Fibroblast of pulmonary artery (primary cell): ENCODE measurements at places on chromosomes 6 and 20.

DNA sequence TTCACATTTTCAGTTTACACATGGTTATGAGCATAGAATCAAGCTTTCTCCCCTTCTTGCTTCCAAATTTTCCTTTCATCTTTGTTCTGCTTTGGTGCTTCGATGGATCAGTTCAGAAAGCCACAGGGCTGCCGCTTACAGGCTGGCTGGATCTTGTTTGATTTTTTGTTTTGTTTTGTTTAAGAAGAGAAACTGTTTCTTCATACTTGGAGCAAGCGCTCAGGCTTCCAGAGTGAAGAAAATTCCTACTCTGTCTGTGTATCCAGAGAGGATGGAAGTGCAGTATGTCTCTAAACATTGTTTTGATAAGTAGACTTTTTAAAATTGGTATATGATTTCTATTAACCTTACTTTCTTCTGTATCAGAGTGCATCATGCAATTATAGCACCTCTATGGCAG lies 66.9 kb downstream of the ARID1B start:
- DNase-seq = no peak

DNA sequence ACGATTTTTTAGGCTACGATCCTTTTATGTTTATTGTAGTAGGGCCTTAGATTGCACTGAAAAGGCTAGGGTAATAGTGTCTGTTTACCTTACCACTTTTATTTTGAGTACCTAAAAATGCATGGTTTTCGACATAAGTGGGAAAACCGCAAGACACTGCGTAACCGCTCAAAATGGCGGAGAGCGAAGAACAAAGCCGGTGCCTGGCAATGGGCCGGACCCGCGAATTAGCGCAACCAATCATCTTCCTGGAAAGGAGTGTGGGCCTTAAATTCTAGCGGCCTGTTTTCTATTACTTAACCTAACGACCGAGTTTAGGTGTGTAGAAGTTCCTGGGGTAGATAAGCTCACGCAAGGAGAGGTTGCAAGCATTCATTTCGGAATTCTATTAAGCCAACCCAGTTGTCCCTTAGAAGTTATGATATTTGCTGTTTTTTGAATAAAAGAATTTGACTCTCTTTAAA lies 118.0 kb downstream of the HFE start:
- peak; percentile 95 for DNase-seq

DNA sequence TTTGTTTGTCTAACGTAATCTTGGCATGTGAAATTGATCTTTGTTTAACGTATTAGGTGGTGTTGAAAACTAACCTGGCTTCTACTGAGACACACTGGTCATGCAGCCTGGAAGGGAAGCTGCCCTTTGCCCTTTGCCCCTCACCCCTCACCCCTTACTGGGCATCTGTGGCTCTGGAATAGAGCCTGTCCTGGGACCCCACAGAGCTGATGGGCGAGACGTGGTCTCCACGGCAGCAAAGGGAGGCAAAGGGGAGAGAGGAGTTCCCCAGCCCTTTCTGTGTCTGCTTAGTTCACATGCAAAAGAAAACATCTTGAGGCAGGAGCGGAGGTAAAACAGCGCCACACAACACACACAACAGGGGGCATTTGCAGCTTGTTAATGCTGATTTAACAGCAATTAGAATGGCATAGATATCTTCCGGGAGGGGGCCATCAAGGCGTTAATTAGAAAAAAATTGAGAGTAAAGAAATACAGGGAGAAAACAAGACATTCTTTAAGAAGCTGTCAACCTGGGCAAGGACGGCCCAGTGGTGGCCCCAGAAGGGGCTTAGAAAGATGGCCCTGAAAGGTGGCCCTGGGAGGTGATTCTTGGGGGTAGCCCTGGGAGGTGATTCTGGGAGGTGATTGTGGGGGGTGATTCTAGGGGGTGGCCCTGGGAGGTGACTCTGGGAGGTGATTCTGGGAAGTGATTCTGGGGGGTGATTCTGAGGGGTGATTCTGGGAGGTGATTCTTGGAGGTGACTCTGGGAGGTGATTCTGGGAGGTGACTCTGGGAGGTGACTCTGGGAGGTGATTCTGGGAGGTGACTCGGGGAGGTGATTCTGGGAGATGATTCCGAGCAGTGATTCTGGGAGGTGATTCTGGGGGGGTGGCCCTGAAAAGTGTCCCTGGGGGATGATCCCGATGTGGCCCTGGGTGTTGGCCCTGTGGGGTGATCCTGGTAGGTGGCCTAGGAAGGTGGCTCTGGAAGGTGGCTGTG lies 44.5 kb upstream of the DACT2 start:
- DNase-seq = no peak

DNA sequence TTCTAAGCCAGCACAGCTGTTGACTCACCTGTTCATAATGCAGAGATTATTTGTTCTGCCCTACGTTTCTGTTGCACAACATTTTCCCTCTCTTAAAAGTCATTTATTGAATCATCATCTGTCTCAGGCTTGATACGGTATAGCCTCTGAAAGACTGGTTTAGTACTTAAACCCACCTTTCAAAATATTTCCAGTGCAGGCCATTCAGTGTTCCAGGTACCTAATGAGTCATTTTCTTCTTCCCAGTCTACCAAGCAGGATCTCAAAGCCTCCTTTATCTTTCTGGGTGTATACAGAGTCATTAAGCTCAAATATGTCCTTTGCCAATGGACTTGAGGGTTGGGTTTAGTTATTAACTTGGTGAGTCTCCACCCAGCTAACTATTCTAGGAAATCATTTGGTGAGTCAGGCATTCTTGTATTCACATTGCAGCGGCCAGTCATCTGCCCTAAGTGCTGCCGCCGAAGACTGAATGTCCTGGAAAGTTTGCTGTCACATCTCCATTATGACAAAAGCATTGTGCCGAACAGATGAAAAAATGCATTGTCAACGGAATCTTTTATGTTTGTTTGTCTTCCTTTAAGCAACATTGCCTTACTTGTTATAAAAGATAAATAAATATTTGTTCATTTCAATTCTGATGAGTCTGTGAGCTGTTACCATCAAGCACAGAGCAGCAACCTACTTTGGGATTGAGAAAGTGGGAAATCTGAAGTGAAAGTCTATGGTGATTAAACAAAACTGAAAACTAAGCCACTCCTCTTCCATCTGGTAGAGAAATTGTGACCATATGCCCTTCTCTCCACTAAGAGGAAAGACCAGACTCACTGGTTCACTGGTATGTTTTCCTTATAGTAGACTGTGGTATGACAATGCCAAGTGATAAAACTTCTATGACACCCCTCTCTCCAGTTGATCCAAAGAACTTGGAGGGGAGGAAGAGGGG lies 14.3 kb upstream of the FAM135A start:
- peak; percentile 43 for DNase-seq

GRCh38 chr6:13404228-13404891 lies 76.0 kb upstream of the TBC1D7 start:
- peak; percentile 79 for DNase-seq

DNA sequence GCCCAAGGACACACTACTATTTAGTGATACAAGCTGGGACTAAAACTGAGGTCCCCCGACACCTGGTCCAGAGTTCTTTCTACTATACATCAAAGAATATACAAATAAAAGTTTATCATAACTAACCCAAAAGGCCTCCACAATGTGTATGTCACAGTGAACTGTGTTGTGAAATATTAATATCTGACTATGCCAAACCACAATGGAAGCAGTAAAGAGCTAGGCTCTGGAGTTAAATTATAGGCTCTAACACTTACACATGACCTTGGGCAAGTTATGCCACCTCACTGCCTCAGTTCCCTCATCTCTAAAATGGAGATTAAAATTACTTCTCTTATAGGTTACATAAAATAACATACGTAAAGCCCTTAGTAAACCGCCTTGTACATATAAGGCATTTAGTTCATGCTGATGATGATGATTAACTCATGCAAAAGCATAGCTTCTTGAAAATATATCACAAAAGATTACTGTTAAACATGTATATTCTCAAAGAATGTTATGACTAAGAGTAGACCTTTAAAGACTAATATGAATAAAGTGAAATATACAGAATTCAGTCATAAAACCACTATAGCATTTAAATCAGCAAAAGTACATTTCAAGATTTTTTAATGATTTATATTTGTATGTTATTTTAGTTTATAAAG lies 5.7 kb downstream of the SUPT3H start:
- no peak for DNase-seq

GRCh38 chr6:84268781-84269180 lies 41.3 kb upstream of the CEP162 start:
- no peak for DNase-seq

- no peak for DNase-seq
Measured at GRCh38 chr6:158909938-158910337, 90.1 kb downstream of the RSPH3 start.

DNA sequence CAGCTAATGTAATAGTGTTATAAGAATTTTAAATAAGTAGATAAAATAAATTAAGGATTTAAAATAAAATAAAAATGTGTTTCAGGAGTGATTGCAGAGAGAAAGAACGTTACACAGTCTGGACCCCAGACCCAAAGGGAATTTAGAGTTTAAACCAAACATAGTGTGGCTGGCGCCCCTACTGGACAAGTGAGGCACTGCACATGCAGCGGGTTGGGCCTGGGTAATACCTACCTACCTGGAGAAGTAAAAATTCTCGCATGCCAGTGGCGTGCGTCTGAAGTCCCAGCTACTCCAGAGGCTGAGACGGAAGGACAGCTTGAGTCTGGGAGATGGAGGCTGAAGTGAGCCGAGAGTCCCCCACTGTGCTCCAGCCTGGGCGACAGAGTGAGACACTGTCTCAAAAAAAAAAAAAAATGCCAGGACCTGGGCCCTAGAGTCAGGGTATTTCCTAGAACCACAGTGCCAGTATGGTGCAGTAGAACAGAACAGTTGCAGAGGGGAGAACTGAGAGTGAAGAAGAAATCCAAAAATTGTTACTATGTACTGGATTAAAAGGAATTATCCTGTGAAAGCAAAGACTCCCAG lies 71.4 kb upstream of the TCF21 start:
- DNase-seq = no peak

- no peak for DNase-seq
Measured at GRCh38 chr6:111782887-111783466, 90.3 kb downstream of the FYN start.

DNA sequence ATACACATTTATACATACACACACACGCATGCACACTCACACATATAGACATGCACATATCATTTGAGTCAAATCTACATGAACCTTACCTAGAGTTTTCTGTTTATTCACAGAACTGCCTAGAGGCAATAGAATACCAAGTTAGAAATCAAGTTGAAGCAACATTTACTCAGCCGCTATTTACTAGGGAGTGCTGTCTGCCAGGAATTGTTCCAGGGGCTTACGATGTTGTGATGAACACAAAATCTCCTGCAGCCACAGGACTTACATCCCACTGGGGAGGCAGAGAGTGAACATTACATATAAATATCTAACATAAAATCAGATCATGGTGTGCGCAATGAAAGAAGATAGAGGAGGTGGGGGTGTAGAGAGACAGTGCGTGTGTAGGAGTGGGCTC lies 80.4 kb downstream of the GCLC start:
- DNase-seq = no peak

DNA sequence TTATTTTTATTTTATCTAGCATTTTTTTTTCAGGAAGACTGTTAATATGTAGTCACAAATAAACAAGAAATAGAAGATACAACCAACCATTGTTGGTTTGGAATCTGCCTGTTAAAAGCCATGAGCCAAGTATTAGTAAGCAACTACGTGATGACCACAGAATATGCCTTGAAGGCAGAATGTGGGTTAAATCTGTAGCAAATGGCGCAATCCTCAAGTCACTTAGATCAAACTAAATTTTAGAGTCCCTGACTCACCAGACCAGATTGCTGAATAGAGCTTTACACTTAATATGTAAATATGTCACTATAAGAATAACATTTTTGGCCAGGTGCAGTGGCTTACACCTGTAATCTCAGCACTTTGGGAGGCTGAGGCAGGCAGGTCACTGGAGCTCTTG lies 800.1 kb upstream of the CITED2 start:
- peak; percentile 88 for DNase-seq

DNA sequence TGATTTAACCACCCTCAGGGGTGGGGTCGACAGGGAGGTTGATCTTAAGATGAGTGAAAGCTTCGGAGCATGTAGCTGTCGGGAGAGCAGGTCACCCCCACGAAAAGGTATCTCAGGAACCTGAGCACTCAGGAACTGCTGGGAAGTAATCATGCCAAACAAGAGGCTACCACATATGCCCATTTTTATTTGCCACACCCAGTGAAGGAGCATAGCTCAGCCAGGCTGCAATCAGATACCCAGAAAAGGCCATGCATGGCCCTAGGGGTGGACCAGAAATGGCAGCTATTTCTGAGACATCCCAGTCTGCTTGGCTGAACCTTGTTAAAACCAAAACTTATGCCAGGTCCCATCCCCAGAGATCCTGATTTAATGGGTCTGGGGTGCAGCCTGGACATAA lies 72.7 kb upstream of the ISM1 start:
- DNase-seq = no peak

- DNase-seq = peak; percentile 78
Measured at GRCh38 chr20:8646033-8646441, 422.9 kb upstream of the PLCB4 start.

- no peak for DNase-seq
Measured at GRCh38 chr6:127391094-127391953, 47.9 kb upstream of the ECHDC1 start.

DNA sequence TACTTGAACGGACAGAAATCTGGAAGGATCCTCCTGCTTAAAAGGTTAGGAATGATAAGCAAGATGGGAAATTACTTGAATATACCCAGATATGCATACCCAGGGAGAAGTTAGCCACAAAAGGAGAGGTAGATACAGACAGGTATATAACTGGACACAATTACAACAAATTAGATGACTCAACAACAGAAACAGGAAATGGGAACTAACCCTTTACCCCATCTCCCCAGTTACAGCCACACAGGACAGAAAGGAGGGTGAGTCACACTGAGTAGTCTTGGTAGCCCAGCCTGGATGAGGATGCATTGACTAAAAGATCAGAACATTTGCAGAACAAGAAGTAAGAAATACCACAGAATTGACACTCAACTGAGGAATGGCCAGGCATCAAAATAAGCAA lies 61.2 kb downstream of the C6orf52 start:
- peak; percentile 14 for DNase-seq

DNA sequence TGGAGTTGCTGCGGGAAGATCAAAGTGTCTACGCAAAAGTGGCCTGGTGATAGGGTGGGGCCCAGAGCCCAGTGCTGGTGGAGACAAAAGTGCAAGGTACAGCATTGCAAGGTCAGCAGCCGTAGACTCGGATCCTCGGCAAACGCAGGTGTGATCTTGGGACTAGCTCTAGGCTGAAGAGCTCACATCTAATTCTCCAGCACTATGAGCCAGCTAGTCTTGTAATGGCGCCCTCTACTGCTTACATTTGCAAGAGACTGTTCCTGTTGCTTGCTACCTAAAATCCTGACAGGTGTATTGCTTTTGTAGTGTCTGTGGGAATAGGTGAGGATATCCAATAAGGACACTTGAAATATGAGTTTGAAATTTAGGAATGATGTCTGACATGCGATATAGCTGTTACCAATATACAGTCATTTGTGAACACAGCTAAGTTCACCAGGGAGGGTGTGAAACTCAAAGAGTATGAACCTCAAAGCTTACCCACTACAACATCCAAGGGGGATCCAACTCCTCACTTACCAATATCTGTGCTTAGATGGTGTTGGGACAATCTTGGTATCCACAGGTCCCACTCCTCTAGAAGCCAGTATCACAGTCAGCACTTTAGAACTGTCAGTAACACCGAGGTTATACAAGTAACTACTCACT lies 58.4 kb downstream of the PDE7B start:
- DNase-seq = peak; percentile 66
